ENCODE measurements at places on chromosomes 12 and 14.
A peak's percentile ranks its signal among the peaks of the same experiment; 100 is the strongest.

- no peak for DNase-seq
Measured at GRCh38 chr14:69364378-69364777, 33.7 kb downstream of the ERH start.

DNA sequence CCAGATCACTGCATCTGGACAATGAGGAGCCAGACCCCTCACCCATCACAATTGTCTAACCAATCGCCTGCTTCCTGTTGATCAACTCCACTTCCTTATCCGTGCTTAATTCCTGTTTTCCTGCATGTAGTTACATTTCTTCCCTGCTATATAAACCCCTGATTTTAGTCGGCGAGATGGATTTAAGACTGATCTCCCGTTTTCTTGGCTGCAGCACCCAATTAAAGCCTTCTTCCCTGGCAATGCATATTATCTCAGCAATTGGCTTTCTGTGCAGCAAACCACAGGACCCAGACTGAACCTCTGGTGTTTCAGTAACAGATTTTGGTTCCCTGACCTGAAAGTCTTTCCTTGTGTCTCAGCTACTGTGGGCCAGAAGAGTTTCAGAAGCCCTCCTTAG is 272.3 kb downstream of the IPO8 start:
- DNase-seq = no peak

DNA sequence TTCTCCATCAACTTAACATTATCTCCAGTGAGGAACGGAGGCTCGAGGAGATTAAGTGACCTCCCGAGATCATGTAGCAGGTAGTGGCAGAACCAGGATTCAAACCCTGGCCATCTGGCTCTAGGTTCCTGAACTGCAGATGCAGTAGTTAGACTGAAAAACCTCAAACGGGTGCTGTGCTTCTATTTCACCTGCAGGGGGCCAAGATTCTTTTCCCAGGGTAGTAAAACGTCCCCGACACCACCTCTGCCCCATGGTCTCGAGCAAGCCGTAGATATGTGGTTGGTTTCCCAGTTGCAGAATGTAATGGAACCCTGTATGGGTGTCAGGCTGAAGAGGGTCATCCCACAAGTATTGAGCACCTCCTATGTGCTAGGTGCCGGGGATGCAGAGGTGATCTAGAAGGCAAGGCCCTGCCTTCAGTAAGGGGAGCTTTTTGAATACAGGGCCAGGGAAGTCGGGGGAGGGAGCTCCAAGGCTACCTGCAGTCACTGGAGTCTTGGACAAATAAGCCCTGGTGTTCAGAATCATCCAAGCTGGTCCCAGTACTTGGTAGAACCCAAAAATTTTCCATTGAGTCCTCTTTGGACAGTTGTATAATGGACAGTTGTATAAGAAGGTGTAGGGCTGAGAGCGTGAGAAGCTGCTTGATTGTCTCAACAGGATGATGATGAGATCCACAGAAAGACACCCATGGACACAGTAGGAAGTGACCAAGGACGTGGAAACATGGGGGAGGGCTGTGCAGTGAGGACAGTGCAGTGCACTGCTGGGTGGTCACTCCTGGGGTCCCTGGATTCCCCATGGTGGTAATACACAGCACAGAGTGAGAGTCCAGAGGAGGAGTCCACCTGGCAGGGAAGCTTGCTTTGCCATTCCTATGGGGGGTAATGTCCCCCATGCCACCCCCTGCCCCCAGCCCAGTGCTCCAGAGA is 197.2 kb downstream of the CHST11 start:
- no peak for DNase-seq

DNA sequence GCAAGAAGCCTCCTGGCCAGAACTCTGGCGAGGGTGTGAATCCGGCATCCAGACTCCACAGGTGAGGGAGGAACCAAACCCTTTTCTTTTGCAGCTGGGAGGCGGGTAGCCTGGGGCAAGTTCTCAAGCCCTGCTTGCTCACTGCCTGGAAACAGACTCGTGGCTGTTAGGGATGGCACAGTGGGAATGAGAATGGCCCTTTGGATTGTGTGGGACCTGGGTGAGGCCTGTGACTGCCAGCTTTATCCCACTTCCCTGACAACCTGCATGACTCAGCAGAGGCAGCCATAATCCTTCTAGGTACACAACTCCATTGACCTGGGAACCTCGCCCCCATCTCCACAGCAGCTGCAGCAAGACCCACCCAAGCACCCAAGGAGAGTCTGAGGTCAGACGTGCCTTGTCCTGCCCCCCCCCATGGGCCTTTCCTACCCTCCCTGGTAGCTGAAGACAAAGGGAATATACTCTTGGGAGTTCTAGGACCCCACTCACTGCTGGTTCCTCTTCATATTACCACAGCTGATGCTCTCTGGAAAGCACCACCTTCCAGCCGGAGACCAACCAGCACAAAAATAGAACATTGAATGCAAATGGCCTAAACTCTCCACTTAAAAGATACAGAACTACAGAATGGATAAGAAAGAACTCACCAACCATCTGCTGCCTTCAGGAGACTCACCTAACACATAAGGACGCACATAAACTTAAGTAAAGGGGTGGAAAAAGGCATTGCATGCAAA is 5.1 kb upstream of the GPR33 start:
- DNase-seq = no peak

- no peak for DNase-seq
Measured at GRCh38 chr12:123942911-123943648, 29.6 kb downstream of the CCDC92 start.

- no peak for DNase-seq
Measured at GRCh38 chr14:72565917-72566316, 328.0 kb downstream of the DPF3 start.

DNA sequence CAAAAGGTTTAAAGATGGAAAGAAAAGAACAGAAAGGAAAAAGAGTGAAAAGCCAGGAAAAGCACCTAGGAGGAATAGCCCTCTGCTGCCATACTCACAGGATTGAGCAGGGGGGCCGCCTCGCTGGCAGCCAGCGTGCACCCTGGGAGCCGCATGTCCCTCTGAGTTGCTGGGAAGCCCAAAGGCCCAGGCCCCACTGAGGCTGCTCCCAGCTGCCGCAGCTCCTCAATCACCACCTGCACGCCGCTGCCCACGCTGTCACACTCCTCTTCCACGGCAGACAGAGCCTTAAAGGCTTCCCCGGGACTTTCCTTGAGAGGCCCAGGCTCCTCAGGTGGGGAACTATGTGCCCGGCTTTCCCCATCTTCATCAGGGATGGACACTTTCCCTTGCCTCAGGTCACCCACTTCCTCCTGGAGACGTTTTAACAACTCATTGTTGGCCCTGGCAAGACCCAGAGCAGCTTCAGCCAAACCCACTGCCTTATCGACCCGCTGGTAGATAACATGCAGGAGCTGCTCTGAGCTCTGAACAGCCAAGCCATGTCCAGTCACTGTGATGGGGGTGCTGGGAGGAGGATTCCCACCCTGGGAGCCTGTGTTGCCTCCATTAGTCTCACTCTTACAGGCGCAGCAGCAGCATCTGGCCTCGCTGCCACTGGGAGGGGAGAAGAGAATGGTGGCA is 11.5 kb downstream of the C14orf93 start:
- DNase-seq = no peak

GRCh38 chr12:4448371-4448940 is 2.8 kb upstream of the FGF6 start:
- no peak for DNase-seq

- DNase-seq = peak; percentile 93
Measured at GRCh38 chr12:127060310-127060847, 1206.6 kb upstream of the TMEM132C start.

- no peak for DNase-seq
Measured at GRCh38 chr12:63313139-63313538, 162.1 kb upstream of the AVPR1A start.

DNA sequence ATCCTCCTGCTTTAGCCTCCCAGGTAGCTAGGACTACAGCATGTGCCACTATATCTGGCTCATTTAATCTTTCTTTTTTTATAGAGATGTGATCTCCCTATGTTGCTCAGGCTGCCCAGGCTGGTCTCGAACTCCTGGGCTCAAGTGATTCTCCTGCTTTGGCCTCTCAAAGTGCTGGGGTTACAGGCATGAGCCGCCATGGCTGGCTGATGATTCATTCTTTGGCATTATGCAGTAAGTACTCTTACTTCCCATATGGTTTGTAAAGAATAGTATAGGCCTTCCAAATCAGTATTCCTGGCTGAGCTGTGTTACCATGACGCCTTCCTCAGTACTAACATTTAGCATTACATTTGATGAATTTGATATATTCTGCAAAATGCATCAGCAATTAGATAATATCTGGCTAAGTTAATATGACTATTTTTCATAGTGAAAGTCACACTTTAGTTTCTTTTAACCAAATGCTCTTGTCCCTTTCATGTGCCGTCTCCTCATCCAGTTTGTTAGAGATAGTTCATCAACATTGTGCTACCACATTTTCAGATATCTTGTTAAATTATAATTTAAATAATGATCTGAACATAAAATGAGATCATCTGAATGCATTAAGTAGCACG is 3.2 kb upstream of the MIA2 start:
- no peak for DNase-seq

- DNase-seq = no peak
Measured at GRCh38 chr12:51171884-51172514, 936 bp downstream of the TFCP2 start.

DNA sequence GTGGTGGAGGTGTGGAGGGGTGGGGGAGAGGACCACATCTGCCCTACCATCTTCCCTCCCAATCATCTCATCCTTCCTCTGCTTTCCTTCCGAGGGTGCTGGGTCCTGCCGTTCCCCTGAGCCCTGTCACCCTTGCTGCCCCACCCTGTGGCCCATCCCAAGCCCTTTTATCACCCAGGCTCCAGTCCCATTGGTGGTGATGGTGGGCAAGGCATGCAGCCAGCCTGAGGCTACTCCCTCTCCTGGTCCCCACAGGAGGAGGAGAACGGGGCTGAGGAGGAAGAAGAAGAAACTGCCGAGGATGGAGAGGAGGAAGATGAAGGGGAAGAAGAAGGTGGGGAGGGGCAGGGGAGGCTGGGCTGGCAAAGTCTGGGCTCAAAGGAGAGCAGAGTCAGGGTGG is 2.7 kb upstream of the LAG3 start:
- no peak for DNase-seq

DNA sequence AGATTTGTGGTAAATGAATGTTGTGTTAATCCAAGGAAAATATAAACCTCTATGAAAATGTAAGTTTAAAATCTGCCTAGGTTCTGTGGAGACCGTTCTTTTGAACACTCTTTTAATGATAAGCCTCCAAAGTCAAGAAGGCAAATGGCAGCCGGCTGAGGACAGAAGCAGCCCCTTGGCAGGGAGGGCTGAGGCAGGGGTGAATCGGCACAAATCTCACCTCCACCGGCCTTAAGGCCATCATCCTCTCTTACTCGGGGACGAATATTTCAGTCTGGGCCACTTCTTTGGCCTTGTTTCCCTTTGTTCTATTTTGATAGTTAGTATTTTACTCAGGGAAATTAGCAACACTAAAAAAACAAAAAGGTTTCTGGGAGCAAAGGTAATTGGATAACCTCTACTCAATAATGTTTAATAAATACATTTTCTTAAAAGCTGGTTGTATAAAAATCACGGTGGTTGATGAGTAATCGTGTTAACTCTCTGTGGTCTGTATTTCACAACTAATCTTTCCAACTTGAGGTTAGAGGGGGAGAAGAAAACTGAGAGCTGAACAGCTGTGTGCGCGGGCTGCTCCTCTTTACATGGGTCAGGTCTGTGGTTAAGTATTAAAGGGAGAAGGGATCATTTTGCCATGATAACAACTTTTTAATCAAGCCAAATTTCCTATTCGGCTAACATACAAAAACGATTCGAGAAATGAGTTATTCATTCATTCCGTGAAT is 18.6 kb downstream of the LGMN start:
- DNase-seq = no peak

- DNase-seq = no peak
Measured at GRCh38 chr14:104098272-104099095, 13.0 kb downstream of the ASPG start.

GRCh38 chr12:78002878-78003277 is 172.2 kb downstream of the NAV3 start:
- DNase-seq = no peak

DNA sequence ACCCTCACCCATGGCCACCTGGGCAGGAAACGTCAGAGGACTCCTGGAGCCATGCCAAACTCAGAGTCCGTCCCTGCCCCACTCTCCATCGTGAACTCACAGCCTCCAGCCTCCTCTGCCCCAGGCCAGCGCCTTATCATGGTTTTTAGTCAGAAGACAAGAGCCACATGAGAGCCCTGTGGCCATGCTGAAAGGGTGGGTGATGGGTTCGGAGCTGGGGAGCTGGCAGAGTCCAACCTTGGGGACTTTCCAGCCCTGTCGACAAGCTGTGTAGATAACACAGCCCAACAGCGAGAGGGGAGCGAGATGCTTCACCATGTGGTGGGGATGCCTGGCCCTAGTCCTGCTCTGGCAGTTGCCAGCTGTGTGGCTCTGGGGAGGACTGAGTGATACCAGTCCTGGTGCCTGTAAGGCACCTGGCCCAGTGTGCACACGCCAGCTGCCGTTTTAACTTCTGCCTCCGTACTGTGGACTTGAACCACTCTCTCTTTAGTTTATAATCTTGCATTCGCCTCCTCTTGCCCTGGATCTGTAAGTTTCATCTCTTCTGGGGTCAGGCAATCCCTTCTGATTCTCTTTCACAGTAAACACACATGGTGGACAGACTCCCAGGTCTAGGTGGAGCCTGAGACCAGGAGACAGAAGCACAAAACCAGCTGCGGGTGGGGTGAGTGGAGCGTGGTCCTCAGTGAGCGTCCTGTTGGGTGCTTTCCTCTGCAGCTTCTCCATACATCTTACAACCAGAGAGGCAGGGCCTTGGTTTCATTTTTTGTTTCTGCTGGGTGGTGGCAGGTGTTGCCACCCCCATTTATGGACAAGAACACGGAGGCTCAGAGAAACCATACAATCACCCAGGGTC is 55.3 kb downstream of the RIN3 start:
- no peak for DNase-seq

DNA sequence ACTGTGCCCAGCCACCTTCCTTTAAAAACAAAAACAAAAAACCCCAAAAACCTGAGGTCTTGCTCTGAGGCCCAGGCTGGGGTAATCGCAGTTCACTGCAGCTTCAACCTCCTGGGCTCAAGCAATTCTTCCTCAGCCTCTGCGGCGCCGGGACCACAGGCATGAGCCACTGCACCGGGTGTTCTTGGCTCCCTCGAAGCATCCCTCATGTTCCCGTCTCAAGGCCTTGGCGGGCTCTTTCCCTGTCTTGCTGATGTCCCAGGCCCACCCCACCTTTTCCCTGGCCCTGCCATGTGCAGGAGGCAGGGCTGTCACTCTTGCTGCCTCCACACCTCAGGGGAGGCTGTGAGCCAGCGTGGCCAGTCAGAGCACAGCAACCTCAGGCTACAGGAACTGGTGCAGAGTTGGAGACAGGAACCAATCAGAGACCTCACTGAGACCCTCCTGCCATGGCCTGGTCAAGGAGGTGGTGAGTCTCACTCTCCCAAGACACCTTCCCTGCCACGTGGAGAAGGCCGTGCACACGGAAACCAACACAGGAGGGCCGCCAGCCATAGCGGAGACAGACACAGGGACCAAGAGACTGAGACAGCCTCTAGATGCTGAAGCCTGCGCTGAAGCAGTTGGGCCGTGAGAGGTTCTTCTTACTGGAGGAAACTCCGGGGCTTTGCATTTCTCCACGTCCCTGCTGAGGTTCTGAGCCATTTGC is 6.0 kb upstream of the AMN start:
- no peak for DNase-seq
